MCF 10A (cell line): ENCODE measurements at places on chromosomes 12 and 14. TPM values are rescaled to one million over a fixed set of nuclear protein-coding genes. Genes with fewer than 3 reads are reported as not detected.

- H3K4me1 ChIP-seq = no peaks in the 10 kb centered on the region
- DNase-seq = no peak
- H3K36me3 ChIP-seq = no peaks in the 10 kb centered on the region
- no peaks in the 10 kb centered on the region for H3K27me3 ChIP-seq
- H3K27ac ChIP-seq = no peak overlapping the region
Measured at GRCh38 chr12:78028426-78028825, 197.7 kb downstream of the NAV3 start.

GRCh38 chr14:85342858-85343607, 186.9 kb upstream of the FLRT2 start:
- no peak overlapping the region for H3K4me3 ChIP-seq
- no peak overlapping the region for H3K27ac ChIP-seq
- peak; percentile 14 for DNase-seq

GRCh38 chr14:58639842-58640484, 2.2 kb downstream of the DACT1 start:
- no peak overlapping the region for H3K27ac ChIP-seq
- peaks cover 48% of the 10 kb centered on the region for H3K27me3 ChIP-seq
- no peaks in the 10 kb centered on the region for H3K36me3 ChIP-seq

- no peak overlapping the region for H3K4me3 ChIP-seq
- H3K27me3 ChIP-seq = no peaks in the 10 kb centered on the region
- no peaks in the 10 kb centered on the region for H3K36me3 ChIP-seq
- DNase-seq = no peak
- peaks cover 4% of the 10 kb centered on the region for H3K4me1 ChIP-seq
Measured at GRCh38 chr12:102690253-102690652, 209.9 kb upstream of the IGF1 start.

Gene PRICKLE1
- 7.9 and 14.1 TPM in 2 replicates for total RNA-seq

Gene TRPV4
- 0.09 and 0.15 TPM in 2 replicates for total RNA-seq

Gene CD63
- total RNA-seq = 552 and 724 TPM in 2 replicates

Gene DTX1
- not detected in 2 replicates for total RNA-seq
